Airway epithelial cell (primary cell): ENCODE measurements at places on chromosomes 6 and 20. TPM values are rescaled to one million over a fixed set of nuclear protein-coding genes. Genes with fewer than 3 reads are reported as not detected.

Gene TMEM181
- total RNA-seq: 13.4 and 18.3 TPM in 2 replicates

Gene MDFI
- total RNA-seq: 270 and 324 TPM in 2 replicates

Gene CLVS2
- 0.14 TPM in 1 of 2 replicates, not detected in the other for total RNA-seq

Gene EPB41L1
- 9.0 and 11.7 TPM in 2 replicates for total RNA-seq

Gene ZNF184
- total RNA-seq: 2.6 and 3.5 TPM in 2 replicates

Gene DCBLD1
- 28.8 and 43.5 TPM in 2 replicates for total RNA-seq

Gene ADGB
- not detected in 2 replicates for total RNA-seq

Gene SLC17A2
- total RNA-seq: not detected in 2 replicates

Gene FOXQ1
- 4.7 and 7.7 TPM in 2 replicates for total RNA-seq

Gene ZSCAN12
- 3.4 and 3.5 TPM in 2 replicates for total RNA-seq

Gene OR2W1
- total RNA-seq: not detected in 2 replicates

Gene SLC17A4
- total RNA-seq: not detected in 2 replicates

Gene SOD2
- 25.5 and 45.1 TPM in 2 replicates for total RNA-seq
